ENCODE measurements at places on chromosomes 11 and 22. TPM values are rescaled to one million over a fixed set of nuclear protein-coding genes. Genes with fewer than 3 reads are reported as not detected.
A peak's percentile ranks its signal among the peaks of the same experiment; 100 is the strongest.

- no peak for DNase-seq
These were observed 38.2 kb downstream of the FEZ1 start for GRCh38 chr11:125457814-125458343.

DNA sequence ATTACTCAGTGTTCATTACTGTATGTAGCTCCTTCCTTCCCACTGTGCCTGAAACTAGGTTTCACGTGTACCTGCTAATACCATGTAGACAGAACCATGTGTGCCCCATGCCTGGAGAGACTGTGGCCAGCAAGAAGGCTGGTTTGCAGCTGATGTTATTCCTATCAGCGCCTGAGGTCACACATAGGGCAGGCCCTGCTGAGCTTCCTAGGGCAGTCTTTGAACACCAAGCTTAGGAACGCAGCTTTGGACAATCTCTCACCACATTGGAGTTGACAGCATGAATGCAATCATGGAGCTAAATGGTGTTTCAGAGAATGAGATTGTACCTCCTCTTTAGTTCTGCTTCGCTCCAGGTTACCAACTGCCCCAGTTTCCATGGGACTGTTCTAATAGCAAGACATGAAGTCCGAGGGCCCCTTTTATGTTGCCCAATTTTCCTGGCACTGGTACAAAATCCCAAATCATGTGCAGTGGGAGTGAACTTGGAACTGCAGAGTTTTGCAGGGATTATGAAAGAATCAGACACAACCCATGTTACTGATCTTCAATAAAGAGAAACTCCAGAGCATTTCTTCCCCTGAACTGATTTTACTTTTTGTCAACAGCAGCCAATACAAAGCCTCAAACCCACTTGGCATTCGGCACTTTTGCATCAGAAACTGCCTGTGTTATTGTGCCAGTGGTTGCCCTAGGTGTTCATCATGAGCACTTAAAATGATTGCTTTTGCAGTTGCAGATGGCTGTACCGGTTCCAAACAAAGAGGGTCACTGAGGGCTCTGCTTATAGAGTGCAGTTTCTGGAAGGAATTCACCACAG, 154.2 kb upstream of the TTC12 start:
- no peak for DNase-seq

The CCDC89 gene
- not detected for total RNA-seq

GRCh38 chr11:57332694-57333440, 2.8 kb downstream of the SSRP1 start:
- DNase-seq = no peak

DNA sequence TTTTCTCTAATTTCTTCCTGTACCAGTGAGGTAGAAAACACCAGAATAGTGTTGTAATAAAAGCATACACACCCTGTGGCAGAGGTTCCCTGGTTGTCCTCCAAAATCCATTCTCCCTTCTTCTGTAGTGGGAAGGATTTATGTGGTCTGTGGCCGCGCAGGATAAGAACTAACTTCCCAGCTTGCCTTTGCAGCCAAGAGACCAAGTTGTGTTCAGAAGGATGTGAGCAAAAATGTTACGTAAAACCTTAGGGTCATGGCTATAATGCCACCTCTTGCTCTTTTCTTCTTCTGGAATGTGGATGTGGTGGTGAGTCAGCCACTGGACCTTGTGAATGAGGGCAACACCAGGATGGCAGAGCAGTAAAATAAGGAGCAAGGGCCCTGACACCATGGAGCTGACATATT, 28.4 kb downstream of the CCDC90B start:
- DNase-seq = no peak

DNA sequence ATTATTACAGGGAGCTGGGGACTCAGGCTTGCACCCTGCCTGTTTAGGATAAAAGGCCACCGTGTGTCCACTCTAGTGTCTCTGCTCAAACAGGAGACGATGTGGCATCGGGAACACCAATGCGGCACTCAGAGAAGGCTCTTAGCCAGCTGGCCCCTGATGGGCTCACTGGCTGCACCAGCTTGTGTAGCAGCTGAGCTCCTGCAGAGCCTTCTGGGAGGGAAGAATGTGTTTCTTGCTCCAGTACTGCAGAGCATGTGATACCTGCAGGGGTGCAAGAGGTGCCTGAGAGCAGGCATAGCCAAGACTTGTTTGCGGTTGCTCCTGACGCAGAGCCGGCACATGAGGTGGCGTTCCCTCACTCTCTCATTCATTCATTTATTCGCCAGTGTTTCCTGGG, 44.4 kb upstream of the KCNQ1OT1 start:
- no peak for DNase-seq

The MS4A3 gene
- total RNA-seq = 1.4 TPM

DNA sequence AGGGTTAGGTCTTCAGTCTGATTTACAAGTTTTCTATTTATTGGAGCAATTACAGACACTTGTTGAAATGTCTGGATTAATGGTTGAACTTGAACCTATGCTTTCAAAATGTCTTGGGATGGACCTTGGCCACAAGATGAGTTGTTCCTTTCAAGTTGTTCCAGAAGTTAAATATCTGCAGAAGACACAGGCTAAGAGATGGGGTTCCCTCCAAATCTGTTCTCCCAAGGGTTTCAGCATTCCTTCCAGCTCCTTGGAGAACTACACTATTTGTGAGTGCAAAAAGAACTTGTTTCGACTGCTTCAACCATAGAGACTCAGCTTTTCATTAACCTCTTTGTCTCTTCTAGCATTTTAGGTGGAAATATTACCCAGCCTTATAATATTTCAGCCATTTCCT, 189.0 kb upstream of the BLID start:
- DNase-seq = no peak

The SEC14L6 gene
- 1.4 TPM for total RNA-seq

The ACER3 gene
- total RNA-seq = 17.3 TPM

The CD3D gene
- total RNA-seq = not detected

- DNase-seq = no peak
These were observed 821.1 kb upstream of the ARHGAP42 start for GRCh38 chr11:99865951-99866350.

The GAS2 gene
- total RNA-seq = 1.4 TPM

DNA sequence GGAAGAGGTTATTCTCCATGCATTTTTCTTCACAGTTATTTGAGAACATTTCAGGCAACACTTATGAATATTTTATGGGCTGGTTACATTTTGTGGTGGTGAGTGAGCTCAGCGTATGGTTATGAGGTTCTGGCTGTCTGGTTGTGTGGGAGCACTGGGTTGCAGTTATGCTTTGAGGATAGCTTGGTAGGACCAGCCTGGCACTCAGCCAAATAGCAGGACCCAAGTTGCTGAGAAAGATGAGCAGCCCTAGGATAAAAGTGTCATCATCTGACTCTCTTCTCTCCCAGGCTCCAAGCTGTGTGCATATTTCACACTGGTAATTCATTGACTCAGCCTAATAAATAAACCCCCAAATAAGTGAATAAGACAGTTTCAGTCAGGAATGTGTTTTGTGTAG, 8.1 kb upstream of the SRSF8 start:
- no peak for DNase-seq

- no peak for DNase-seq
These were observed 65.2 kb upstream of the CRYBB3 start for GRCh38 chr22:25134451-25134850.

DNA sequence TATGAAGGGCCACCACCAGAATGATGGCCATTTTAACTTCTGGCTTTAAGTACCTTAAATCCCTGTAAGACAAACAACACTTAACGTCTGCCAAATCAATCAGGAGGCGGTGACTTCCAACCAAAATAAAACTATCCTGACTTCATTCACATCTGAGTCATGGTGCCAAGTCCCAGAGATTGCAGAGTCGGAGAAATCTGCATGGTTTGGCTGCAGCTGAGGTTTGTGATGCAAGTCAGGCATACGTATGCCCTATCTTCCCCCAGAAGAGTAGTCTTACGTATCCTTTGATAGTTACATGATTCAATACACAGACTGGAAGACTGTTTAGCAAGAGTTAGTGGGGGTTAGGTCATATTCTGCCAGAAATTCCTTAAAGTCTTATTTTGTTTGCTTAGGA, 1.7 kb upstream of the GAB2 start:
- DNase-seq = no peak

DNA sequence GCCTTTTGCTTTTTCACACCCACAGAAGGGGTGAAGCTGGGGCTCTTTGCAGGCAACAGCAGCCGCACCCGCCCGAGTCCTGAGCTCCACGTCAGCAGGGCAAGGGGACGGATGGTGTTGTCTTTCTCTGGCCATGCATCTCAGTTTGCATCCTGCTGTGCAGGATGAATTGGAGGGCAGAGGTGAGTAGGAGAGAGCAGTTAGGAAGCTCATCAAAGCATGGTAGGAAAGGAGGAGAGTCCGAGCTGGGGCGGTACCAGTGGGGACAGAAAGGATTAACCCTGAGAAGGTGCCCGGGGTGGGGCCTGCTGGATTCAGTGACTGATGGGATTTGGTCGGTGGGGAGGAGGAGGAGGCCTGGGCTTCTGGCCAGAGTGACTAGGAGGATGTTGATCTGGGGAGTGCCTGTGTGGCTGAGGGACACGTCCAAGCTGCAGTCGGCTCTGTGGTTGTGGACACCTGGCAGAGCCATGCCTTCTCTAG, 14.6 kb downstream of the FAM83F start:
- DNase-seq = no peak

- DNase-seq = no peak
These were observed 61.8 kb downstream of the UBASH3B start for GRCh38 chr11:122717264-122717867.

The RTCB gene
- total RNA-seq = 107 TPM

DNA sequence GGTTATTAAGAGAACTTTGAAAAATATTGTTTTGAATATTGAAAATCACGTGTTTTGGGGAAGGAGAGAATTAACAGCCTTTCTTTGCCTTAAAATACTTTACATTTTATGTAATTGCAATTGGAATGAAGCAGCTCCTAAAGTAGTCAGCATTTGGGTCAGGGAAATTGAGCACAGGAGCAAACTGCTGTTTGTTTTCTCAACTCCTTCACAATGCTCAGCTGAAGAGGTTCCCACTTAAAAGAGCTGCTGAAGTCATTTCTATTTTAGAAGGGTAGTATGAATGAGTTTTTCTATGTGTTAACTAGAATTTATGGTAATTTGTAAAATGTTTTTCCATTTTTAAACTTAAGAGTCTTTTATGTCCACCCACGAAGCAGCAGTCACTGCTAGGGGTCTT, 8.1 kb upstream of the UCP2 start:
- DNase-seq = no peak

- no peak for DNase-seq
These were observed 3.3 kb downstream of the MTMR2 start for GRCh38 chr11:95920460-95921105.

- no peak for DNase-seq
These were observed 49.5 kb downstream of the IGF2 start for GRCh38 chr11:2089536-2090165.

GRCh38 chr11:126112547-126112946, 49.9 kb upstream of the CDON start:
- no peak for DNase-seq

DNA sequence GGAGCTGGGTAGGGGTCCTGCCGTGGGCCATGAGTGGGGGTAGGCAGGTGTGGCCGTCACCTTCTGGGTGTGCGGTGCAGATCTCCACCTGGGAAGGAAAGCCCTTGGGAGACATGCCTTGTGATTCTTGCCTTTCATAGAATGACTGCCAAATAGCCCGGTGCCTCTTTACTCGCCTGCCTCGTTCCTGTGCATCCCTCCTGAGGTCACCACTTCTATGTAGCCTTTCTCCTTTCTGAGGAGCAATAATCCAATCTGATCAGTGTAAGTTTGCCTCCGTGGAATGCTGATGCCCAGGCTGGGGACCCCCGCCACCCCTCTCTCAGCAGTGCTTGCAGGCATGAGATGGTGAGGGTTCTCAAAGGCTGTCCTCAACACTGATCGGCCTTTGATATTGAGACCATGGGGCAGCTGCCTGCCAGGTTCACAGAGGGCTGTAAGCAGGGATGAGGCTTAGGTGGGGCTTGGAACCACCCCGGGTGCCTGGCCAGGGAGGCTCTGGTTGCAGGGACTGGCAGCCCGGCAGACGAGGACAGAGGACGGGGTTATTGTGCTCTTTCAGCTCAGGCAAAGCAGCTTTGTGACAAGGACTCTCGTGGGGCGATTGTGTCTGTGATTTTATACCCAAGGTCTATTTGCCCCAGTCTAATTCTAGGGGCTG, 86.1 kb upstream of the WNT7B start:
- DNase-seq = no peak

- DNase-seq = peak; percentile 9
These were observed 296.8 kb downstream of the RAB38 start for GRCh38 chr11:87878373-87878825.

The TMPRSS13 gene
- total RNA-seq = 1.8 TPM

- no peak for DNase-seq
These were observed 2.2 kb downstream of the RAD9A start for GRCh38 chr11:67393990-67394389.

DNA sequence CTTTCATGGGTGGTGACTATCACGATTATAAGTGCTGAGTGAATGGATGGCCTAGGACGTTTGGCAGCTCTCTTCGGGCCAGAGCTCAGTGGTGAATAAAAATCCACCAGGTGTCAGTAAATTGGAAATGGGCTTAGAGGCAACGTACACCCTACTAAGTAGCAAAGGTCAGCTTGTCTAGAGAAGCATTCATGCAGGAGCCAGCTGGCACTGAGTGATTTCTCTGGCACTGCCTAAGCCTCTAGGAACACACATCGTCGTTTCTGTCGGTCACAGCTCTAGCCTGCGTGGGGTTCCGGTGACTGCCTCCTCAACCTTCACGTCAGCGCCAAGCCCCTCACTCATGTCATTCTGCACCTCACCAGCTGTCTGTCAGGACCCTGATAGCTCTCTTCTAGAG, 192.4 kb upstream of the NTM start:
- DNase-seq = no peak

- no peak for DNase-seq
These were observed 42.9 kb downstream of the INSC start for GRCh38 chr11:15157606-15158137.

DNA sequence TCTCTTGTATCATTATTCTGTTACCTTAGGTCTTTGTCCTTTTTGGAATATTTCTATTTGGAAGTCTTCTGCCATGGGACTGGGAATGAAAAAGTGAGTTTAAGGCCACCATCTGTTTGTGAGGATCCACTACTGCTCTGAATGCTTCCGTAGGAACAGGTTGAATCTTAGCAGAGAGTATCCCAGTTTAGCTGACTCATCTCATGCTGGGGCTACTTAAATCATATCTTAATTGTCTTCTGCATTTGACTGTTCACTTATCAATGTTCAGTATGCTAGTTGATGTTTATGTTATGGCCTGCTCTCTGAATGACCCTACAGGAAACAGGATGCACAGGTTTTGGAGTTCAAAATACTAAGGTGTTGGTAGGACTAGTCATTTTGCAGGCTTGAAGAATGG, 1.4 kb upstream of the OR52I2 start:
- no peak for DNase-seq

DNA sequence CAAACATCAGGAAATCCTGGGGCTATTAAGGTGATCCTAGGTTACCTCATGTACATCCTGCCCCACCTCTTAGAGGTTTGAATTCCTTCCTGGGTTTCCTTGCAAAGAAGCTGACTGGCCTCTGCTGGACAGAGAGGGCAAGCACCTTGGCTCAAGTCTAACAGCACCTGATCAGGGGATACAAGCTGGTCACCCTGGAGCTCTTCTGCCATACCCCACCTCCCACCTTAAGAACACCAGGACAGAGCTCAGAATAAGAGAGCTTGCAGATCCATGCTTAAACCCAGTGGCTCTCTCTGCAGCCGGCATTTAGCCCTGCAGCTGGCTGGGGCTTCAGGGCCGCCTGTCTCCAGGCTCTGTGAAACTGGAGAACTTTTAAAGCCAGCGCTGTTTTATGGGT, 386.6 kb upstream of the NARS2 start:
- DNase-seq = peak; percentile 50

Data from endothelial cell (in vitro differentiated cells).